ENCODE measurements at places on chromosomes 7 and 10.

DNA sequence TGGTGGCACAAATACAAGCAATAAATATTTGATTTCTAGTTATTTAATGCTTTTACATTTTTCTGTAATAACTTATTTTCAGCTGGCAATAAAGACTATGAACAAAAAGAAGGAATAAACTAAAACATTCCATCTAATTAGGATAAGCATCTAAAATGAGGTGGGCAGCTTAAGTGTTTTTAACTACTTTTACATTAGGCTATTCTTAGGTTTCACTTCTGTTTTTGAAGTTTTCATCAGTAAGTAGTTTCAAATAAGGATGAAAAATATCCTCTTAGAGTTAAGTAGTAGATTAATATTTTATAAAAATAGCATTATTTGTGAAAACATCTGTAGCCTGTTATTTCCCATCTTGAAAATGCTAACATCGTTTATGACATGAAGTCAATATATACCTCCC lies 15.9 kb downstream of the NT5C2 start:
- no peak for DNase-seq

DNA sequence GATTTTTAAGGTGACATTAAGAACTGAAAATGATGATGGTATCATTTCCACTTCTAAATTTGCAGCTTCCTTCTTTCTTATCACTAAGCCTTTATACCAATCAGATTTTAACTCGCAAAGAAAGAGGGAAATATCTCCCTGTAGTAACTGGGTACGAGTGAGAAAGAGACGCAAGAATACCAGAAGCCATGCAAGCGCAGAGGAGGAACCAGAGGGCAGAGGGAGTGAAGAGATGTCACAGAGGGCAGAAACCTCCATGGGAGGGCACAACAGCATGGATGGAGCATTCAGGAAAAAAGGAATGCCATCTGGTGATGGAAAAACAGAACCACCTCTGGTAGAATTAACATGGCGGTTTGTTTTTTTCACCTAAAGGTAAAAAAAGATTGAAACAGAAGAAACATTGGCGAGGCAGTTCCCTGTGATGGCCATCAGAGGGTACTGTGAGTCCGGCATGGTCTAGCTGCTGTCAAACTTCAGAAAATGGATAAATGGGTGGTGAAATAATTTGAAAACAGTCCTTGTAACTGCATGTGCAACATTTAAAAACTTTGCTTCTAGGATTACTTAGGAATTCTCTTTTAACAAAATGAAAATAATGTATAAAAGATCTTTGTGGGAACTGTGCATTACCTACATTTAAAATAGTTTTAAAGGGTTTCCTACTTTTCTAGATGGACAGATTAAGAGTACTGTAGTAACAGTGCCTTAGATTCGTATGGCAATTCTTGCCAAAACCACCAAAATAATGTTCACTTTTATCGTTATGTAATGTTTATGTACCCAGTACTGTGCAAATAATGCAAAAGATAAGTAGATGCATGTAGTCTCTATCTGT lies 91.8 kb downstream of the ARHGAP12 start:
- DNase-seq = no peak

DNA sequence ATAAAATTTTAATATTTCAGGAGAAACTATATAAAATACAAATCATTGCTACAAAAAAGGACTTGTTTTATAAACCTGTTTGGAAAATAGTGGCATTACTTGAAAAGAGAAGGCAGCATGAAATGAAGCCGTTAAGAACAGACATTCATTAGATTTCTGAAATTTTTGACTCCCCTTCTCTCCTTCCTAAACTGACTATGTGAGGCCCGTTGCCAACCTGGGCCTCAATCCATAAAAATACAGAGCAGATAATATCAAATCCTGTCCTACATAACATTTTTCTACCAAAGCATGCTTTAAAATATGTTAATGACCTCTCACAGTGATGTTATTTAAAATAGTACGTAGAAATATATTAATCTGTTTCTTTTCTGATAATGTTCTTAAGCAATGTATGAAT lies 34.5 kb upstream of the ING3 start:
- DNase-seq = no peak

- DNase-seq = no peak
Measured at GRCh38 chr10:19817231-19817933, 1.1 kb downstream of the PLXDC2 start.

DNA sequence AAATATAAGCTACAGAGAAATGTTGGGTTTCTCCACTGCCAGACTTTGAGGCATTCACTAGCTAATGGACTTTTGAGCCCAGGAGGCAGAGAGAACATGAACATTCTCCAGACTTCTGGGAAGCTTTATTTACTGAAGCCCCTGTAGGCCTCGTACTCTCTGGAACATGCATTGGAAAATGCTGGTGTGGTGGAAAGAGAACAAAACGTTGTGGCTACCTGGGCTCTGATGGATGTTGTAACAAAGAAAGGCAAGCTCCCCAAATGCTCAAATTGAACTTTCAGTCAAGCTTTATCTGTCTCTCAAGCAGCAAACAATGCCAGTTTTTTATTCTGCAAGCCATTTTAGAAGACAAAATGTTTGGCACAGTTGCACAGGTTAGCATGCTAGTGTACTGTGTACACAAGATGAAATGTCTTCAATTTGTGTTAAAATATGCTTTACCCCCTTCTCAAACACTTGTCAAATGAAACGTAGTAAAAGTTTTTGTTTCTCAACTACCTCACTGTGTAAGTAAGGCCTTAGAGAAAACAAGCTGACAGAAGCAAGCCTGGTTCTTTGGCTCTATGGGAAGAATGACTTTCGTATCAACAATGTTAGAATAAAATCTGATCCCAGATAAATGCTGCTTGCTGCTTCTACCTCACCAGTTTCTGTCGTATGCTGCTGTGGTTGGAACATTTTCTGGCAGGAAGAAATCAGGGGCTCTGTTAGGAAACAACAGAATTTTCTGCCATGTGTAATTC lies 71.0 kb upstream of the CC2D2B start:
- DNase-seq = no peak

DNA sequence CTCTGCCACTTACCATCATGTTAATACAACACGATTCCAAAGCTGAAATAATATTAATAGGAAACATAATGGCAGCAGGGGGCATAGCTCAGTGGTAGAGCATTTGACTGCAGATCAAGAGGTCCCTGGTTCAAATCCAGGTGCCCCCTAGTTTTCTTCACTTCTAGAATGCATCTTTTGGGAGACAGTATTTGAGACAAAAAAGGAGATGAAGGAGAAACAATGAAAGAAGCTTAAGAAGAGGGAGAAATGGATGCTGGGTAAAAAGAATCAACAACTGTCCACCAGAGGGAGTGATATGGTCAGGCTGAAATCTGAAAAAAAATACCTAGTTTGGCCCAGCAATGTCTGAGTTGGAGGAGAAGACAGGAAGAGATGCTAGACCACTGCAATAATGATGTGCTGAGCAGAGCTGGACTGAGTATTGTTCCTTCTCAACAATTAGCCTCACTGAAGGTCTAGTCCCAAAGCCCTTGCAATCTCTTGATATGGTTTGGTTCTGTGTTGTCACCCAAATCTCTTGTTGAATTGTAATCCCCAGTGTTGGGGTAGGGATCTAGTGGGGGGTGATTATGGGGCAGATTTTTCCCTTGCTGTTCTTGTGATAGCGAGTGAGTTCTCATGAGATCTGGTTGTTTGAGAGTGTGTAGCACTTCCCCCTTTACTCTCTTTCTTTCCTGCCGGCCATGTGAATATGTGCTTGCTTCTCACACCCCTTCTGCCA lies 48.3 kb downstream of the ZNF783 start:
- DNase-seq = no peak

DNA sequence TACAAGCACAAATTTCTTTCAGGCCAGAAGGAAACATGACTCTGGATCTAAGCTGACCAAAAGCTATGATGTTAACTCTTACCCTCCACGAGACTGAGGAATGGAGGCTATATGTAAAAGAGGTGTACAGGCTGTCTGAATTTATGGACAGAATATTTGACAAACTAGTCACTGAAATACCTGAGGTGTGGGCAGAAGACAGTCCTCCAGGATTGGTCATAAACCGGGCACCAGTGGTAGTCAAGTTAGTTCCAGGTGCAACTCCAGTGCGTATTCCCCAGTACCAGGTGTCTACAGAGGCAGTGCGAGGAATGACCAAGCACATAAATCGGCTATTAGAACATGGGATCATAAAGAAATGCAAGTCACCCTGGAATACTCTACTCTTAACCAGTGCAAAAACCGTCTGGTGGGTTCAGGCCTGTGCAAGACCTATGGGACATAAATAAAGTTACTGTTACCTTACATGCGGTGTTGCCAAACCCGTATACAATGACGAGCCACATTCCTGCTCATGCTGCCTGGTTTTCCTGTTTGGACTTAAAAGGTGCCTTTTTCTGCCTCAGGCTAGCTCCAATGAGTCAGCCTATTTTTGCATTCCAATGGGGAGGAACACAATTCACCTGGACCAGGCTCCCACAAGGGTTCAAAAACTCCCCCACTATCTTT lies 6.7 kb upstream of the CYREN start:
- DNase-seq = no peak

- no peak for DNase-seq
Measured at GRCh38 chr7:19161671-19162070, 16.4 kb upstream of the FERD3L start.

DNA sequence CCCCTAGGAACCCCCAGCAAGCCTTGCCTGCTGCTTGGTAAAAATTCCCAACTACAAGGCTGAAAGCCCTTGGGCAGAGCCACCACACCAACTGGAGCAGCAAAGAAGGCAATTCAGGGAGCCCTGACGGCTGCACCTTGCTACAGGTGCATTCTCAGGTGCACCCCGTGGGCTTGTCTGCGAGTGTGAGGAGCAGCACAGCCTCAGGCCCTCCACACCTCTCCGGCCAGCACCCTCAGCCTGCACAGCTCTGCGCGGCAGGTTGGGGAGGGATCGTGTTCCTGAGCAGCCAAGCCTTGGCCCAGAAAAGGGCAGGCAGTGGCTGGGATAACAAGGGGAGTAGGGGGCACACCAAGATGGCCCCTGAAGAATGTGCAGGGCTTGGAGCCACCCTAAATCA lies 104.1 kb downstream of the FAM53B start:
- no peak for DNase-seq

GRCh38 chr10:1643161-1643907 lies 94.0 kb downstream of the ADARB2 start:
- DNase-seq = no peak

- no peak for DNase-seq
Measured at GRCh38 chr10:1571587-1572237, 165.6 kb downstream of the ADARB2 start.

- no peak for DNase-seq
Measured at GRCh38 chr7:36650320-36650719, 74.0 kb downstream of the AOAH start.

DNA sequence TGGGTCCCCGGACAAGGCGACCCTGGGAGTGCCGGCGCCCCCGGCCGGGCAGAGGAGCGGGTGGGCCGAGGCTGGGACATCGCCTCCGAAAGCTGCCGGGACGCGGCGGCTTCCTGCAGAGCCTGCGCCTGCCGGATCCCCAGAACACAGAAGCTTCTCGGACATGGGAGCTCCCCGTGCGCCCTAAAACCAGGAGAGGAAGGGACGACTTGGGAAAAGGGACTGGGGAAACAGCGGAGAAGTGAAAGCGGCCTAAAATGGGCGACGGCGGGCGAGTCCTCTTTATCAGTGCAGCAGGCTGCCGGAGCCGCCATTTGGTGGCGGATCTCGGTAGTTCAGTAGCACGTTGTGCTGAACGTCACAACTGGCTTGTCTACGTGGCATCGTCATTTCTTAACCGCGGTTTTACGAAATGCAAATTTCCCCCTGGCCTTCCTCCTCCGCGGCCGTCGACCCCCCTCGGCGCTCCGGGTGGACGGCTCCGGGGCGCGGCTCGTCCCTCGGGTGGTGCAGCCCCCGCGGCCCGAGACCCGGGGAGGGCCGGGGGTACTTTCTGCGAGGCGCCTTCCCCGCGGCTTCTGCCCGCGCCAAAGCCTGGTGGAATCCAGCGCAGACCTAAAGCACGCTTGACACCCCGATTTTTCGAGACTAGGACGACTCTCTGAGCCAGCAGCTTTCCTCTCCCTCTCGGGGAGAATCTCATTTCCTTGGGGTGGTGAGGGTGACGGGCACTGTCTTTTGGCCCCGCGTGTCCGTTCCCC lies 9.9 kb upstream of the SPAG6 start:
- no peak for DNase-seq

DNA sequence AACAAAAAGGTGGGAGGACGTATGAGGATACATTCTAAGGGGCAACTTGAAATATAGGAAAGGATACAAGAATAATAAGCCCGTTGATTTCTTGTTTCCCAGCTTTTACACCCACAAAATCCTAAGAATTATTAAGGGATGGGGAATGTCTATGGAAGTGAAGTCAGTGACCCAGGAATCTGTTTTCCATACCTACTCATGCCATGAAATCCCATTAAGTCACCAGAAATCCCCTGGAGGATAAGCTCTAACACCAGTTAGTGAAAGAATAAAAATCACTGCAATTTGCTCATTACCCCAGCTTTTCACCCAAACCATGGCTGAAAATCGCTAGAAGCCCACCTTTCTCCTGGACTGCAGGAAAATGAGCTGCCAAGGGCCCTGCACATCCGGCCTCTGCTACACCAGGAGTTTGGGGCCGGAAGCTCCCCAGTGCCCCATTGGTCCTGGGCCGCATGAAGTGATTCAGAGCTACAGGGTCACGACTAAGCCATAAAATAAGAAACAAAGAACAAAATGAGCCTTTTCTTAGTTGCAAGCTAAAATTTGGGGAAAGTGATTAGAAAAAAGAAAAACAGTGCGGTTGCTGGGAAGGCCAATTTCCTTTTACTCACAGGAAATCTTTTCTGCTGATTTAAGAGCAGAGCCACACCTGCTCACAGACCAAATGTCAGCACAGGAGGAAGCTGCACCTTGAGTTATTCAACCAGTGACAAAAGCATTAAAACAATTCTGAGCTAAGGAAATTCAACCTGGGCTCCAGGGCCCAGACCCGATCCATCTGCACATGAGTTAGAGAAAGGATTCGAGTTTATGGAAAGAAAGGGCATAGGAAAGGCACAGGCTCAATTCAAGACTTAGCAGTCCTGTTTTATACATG lies 40.3 kb downstream of the HIPK2 start:
- DNase-seq = no peak

GRCh38 chr10:117375360-117376178 lies at the start of gene PDZD8:
Gene PDZD8, minus strand, starts transcription at chr10:117375440. Its CDS starts 213 bp downstream, at chr10:117375227.
- peak; percentile 83 for DNase-seq

DNA sequence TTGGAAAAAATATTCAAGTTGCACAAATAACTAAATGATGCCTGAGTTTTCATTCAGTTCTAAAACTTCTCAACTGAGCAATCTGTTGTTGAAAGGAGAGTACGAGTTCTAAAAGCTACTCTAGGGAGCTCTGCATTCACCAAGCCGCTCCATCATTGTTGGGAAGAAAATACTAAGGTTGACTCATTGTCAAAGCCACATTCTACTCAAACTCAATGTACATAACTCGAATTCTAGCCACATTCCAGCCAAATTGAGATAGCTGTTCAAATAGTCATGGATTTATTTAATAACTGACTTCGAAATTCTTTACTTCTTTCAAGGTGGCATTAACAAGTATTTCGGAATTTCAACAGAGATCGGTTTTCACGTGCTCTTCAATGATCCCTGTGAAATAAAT lies 63.4 kb downstream of the KIAA1217 start:
- DNase-seq = no peak

DNA sequence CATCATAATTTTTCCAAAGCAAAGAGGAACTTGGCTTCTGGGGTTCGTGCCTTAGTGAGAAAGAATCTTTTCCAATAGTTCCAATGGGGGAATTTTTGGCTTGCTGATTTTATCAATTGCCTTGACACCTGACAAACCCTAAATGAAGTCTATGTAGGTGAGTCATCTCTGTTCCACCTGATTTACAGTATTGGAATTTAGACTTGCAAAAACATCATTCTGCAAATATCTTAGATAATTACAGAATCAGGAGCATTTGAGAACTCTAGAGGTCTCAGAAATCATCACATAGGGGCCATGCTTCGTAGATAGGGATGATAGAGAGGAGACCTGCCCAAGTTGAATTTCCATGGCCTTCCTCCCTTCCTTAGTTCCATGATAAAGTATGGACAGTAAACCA lies 9.3 kb downstream of the SLC35G1 start:
- DNase-seq = no peak

All from stimulated activated CD8-positive, alpha-beta memory T cell treated with anti-CD3 and anti-CD28 coated beads, Interleukin-4, amount 100 ng/mL, for 4 hours (primary cell).